ENCODE measurements at places on chromosomes 4 and X. TPM values are rescaled to one million over a fixed set of nuclear protein-coding genes. Genes with fewer than 3 reads are reported as not detected.

- no peak for DNase-seq
Measured at GRCh38 chr4:76993787-76994641, 44.5 kb downstream of the SEPTIN11 start.

GRCh38 chrX:134533352-134533751 is 73.4 kb downstream of the HPRT1 start:
- DNase-seq: no peak

DNA sequence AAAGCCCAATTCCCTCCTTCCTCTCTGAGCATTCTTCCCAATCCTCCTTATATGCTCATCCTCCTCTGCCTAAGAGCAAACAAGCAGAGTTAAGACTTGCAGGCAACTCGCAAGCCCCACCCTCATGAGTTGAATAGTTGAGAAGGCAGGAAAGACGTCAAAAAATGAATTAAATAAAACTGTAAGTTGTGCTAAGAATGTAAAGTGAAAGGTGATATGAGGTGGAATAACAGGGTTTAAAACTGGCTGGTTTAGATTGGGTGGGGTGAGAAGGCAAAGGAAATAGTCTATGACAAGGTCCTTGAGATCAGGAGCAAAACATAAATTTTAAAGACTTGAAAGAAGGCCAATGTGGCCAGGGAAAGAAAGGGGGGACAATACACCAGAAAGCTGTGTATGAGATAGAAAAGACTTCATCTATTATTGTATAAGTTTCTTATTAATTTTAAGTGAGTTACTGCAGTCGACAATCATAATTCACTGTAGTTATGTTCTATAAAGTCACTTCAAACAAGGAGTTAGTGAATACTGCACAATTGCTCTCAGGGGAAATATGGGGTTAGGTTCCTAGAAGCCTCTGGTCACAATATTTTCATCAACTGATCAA is 124.9 kb downstream of the RELL1 start:
- no peak for DNase-seq

GRCh38 chr4:110753466-110753865 is 130.6 kb upstream of the PITX2 start:
- no peak for DNase-seq

- DNase-seq: no peak
Measured at GRCh38 chr4:163816494-163816893, 322.0 kb downstream of the TMA16 start.

The IRF2 gene
- total RNA-seq: 17.4 TPM

The L1CAM gene
- 16.4 TPM for total RNA-seq
